ENCODE measurements at places on chromosomes 2 and 18.
A peak's percentile ranks its signal among the peaks of the same experiment; 100 is the strongest.

GRCh38 chr2:194332799-194333490 lies 1324.1 kb upstream of the SLC39A10 start:
- DNase-seq, result no peak

- no peak for DNase-seq
These were observed 109.9 kb upstream of the DTNA start for GRCh38 chr18:34600158-34600557.

GRCh38 chr18:75249175-75249518 lies 38.5 kb downstream of the TSHZ1 start:
- DNase-seq, result no peak

- no peak for DNase-seq
These were observed 36.8 kb upstream of the VPS54 start for GRCh38 chr2:64056021-64056420.

DNA sequence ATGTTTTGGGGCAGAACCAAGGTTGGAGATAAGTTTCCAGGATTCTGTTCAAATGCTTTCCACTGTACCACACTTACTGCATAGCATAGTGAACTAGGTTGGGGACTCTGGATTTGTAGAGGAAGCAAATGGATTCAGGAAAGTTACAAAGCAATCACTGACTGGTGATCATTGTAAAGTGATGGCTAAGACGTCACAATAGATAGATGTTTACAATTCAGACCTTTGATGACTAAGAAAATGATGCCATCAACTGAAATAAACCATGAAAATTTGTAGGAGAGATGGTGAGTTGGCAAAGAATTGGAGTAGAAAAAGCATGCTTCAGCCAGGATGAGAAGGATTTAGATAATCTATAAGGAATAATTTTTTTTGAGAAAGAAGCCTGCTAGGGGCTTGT lies 178.0 kb downstream of the UBE2E3 start:
- DNase-seq, result no peak

DNA sequence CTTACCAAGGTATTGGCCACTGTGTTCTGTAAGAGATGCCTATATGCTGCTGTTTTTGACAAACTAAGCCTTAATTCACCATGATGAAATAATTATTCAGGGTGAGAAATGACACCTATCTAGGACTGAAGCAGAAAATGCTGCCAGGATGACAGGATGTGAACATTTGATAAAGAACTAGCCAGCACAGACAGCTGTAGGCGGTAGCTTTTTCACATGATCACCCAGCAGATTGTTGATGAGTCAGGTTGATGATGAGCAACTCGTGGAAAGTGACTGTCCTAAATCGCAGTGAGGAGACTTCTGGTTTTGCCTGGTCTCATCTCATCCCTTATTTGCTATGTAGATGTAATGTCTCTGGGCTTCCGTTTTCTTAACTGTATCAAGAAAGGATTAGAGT lies 144.1 kb downstream of the PRPF40A start:
- DNase-seq, result no peak

- DNase-seq, result no peak
These were observed 74.1 kb downstream of the DGKD start for GRCh38 chr2:233428438-233428837.

- no peak for DNase-seq
These were observed 14.3 kb upstream of the ANKRD53 start for GRCh38 chr2:70964133-70964532.

GRCh38 chr2:65351234-65351947 lies 81.0 kb downstream of the SPRED2 start:
- DNase-seq, result peak; percentile 21

GRCh38 chr2:162888652-162889051 lies 50.1 kb upstream of the KCNH7 start:
- no peak for DNase-seq

DNA sequence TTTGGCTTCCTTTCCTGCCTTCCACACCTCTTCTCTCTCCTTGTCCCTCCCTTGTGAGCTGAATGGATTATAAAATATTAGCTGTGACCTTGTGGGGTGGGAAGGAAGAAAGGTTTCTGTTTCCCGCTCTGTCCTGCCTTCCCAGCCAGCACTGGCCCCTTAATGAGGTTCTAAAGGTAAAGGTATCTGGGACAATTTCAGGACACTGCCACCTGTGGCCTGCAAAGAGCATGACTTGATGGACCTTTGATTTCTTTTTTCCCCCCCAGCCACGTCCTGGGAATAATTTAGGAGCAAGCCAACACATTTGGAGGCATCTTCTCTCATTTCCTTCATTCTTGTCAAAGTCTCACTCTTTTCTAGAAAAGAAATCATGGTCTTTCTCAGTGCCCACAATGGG lies 246.7 kb upstream of the EPAS1 start:
- no peak for DNase-seq

DNA sequence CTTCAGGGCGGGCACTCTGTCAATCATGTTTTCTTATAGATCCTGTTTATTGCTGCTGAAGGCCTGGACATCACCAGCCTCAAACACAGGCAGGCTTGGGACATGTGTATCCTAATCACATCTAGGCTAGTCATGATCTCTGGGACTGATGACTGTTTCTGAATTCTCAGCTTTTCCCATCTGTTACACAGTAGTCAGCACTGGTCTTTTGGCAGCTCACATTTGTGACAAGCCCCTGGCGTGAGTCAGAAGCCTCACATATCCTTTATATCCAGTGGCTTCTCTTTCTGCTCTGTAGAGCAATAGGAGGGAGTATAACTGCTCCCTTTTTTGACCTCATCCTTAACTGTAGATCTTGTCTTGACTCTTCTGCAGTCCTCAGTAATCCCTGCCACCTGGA lies 4.5 kb downstream of the SEMA4F start:
- DNase-seq, result no peak

GRCh38 chr2:44596537-44597320 lies 235.0 kb downstream of the CAMKMT start:
- no peak for DNase-seq
